ENCODE measurements at places on chromosomes 1 and 21.

- no peak for DNase-seq
Measured at GRCh38 chr1:39106801-39107327, 80.7 kb downstream of the NDUFS5 start.

- no peak for DNase-seq
Measured at GRCh38 chr1:71660411-71660810, 579.6 kb upstream of the ZRANB2 start.

GRCh38 chr1:174366946-174367345 is 80.8 kb upstream of the GPR52 start:
- DNase-seq, result no peak

- no peak for DNase-seq
Measured at GRCh38 chr1:174678657-174679056, 230.9 kb downstream of the GPR52 start.

- no peak for DNase-seq
Measured at GRCh38 chr1:94013367-94013878, 104.2 kb upstream of the GCLM start.

GRCh38 chr1:157431751-157432150 is 120.6 kb downstream of the FCRL5 start:
- DNase-seq, result no peak

- no peak for DNase-seq
Measured at GRCh38 chr1:2330519-2331199, 60.7 kb downstream of the MORN1 start.

GRCh38 chr1:198056255-198056654 is 100.5 kb upstream of the NEK7 start:
- no peak for DNase-seq

DNA sequence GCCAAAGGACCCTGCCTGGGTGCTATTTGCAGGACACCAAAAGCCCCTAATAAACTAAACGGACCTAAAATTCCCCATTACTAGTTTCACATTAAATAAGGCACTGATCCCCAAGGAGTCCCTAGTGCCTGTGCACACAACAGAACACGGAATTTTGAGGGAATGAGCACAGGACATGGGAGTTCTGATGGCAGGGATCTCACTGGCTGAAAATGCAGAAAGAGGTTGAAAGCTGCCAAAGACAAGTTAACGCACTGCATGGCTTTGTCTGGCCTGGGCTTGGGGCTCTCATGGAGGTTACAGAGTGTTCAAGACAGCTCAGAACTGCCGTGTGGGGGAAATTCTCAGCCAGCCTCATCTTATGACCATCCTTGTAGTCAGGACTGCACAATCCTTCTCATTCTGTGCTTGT is 15.6 kb upstream of the ATP1B1 start:
- DNase-seq, result no peak

GRCh38 chr1:11273595-11274234 is 717 bp downstream of the UBIAD1 start:
- DNase-seq, result no peak

DNA sequence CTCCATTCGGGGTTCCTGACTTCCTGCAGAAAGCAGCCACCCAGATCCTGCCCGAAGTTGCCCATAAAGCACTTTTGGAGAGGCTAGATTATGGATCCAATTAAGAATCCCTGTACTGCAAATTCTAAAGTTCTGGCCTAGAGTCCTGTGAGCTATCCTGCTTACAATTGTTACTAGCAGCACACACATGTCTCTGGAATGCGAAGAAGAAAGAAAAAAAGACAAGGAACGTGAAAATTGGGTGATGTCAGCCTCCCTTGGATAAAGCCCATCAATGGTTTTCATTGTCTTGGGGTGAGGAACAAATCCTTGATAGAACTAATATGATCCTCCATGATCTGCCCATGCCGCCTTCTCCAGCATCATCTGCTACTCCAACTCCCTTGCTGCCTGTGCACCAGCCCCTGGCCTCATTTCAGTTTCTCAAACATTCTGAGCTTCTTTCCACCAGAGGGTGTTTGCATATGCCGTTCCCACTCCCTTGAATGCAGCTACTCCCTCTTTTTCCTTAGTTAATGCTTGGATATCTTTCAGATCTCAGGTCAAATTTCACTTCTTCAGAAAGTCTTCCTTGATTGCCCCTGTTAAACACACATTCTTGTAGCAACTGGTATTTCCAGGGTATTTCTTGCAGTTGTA is 94.0 kb downstream of the ST6GALNAC5 start:
- DNase-seq, result no peak

GRCh38 chr1:37036667-37037053 is 2.3 kb upstream of the GRIK3 start:
- DNase-seq, result no peak

DNA sequence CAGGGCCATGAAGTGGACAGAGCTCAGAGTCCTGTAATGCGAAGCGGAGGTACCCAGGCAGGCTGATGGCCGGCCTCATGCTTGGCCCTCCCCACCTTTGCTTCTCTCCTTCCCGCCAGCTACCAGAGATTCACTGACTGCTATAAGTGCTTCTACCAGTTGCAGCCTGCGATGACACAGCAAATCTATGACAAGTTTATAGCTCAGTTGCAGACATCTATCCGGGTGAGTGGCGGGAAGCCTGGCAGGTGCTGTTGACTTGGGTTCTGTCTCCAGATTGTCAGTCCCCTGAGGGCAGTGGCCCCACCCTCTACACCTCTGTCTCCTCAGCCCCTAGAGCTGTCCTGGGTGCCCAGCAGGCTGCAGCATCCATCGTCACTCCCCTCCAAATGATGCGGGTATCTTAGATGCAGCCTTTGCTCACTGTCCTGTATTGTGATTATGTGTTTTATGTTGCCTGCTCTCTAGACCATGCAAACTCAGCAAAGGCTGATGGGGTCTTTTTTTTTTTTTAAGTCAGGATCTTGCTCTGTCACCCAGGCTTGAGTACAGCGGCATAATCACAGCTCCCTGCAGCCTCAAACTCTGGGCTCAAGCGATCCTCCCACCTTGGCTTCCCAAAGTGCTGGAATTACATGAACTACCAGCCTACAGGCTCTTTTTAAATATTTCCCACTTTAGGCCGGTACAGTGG is 9.6 kb upstream of the BGLAP start:
- no peak for DNase-seq

DNA sequence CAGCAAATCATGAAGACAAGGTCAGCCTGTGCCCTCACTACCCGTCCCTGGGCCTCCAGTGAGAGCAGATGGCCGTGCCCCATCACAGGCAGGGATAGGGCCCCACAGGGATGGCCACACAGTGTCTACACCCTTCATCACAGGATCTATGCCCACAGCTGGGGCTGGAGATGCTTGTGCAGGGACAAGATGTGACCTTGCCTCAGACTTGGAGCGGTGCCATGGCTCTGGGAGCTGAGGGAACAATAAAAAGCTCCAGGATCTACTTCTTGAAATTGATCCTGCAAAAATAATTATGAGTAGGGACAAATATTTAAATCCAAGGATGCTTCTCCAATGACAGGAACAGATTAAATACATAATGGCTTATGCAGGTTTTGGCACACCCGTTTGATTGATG is 25.4 kb upstream of the TCEA3 start:
- no peak for DNase-seq

GRCh38 chr1:154433161-154433764 is 28.1 kb downstream of the IL6R start:
- peak; percentile 51 for DNase-seq

GRCh38 chr1:85607126-85607920 is 26.8 kb downstream of the CCN1 start:
- no peak for DNase-seq

DNA sequence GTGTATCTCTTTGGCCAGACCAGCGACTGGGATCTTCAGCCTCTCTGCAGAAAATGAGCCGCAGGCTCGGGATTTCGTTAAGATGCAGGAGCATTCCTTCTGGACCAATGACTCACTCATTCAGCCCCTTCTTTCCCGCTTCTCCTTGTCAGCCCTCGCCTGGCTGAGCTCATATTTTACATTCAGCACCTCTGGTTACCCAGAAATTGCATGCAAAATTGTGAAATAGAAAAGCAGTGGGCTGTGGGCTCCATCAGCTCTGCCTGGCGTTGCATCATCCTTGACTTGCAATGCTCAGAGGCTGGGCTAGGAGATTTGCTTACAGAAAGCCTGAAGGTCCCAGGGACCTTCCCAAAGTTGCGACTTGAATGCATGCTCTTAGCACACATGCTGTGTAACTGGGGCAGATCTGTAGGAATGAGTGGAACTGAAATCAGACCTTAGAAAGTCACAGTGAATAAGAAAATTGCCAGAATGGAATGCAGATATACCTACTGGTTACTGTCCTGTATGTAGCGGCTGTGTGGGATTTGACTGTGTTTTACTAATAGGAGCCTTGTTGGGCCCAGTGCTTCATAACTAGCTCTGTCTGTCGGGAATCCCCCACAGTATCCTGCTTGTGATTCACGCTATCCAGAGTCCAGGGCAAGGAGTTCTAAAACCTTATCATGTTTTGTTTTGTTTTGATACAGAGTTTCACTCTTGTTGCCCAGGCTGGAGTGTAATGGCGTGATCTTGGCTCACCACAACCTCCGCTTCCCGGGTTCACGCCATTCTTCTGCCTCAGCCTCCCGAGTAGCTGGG is 444.8 kb downstream of the KIF26B start:
- peak; percentile 99 for DNase-seq

GRCh38 chr1:112698366-112699310 is 8.3 kb downstream of the RHOC start:
- no peak for DNase-seq

GRCh38 chr1:236494586-236495466 is 29.0 kb upstream of the LGALS8 start:
- no peak for DNase-seq

DNA sequence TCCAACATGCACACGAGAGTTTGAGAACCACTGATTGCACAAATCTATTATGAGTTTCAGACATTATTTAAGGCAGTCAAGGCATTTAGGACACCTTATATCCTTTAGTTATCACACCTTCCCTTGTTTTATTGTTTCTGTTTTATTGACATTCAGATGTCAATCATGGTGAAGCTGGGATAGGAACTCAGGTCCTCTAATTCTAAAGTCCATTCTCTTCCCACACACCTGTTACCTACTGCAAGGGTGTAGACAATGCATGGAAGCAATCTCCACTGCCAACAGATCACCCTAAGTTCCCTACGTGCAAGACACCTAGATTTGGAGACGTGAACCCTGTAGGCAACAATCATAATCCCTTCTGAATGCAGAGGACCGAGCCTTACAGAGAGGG is 2.6 kb downstream of the IGSF3 start:
- no peak for DNase-seq

GRCh38 chr1:173295995-173296394 is 88.9 kb upstream of the TNFSF4 start:
- peak; percentile 64 for DNase-seq

DNA sequence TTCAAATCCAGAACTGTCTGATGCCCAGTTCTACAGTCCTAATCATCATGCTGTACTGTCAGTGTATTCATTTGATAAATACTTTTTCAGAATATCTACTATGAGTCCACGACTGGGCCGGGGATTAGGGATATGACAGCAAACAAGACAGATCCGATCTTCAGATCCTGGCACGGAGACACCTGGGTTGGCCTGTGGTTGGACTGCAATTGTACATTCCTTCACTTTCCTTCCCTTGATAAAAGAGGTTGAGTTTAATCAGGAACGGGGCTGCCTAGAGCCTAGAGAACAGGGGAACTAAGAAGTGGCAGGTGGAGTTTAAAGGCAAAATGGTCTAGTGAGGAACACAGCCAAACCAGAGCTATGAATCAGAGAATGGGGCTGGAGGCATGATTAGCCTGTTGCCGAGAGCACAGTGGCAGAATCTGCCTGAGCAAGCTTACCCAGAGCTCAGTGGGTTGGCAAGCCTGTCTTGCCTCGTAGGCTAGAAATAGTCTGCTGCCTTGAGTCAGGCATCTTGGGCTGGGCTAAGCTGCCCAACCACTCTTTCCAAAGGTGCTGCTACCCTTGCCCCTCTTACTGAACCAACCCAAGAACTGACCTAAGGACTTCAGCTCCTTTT is 38.1 kb upstream of the PTCH2 start:
- no peak for DNase-seq

GRCh38 chr1:230077011-230077410 is 10.0 kb downstream of the GALNT2 start:
- no peak for DNase-seq

- no peak for DNase-seq
Measured at GRCh38 chr1:57118948-57119603, 153.3 kb upstream of the C8B start.

GRCh38 chr1:70005386-70006034 is 199.9 kb downstream of the LRRC40 start:
- no peak for DNase-seq

- no peak for DNase-seq
Measured at GRCh38 chr1:19973616-19974015, 5.8 kb downstream of the PLA2G2A start.

DNA sequence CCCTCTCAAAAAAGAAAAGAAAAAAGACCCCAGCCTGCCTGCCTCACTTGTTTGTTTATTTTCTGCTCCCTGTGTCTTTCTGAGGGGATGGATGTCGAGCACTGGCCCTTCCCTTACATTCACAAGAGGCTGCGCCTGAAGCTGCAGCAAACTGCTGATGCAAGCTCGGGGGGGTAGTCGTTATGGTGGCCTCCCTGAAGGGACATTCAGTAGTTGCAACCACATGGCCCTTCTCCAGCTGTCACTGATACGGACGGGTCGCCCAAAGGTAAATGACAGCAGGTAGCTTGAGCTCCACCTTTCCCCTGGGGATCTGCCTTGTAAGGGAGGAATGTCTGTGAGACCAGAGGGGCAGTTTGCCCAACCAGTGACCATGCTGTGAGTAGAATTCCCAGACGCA is 17.7 kb downstream of the PLEKHM2 start:
- no peak for DNase-seq

DNA sequence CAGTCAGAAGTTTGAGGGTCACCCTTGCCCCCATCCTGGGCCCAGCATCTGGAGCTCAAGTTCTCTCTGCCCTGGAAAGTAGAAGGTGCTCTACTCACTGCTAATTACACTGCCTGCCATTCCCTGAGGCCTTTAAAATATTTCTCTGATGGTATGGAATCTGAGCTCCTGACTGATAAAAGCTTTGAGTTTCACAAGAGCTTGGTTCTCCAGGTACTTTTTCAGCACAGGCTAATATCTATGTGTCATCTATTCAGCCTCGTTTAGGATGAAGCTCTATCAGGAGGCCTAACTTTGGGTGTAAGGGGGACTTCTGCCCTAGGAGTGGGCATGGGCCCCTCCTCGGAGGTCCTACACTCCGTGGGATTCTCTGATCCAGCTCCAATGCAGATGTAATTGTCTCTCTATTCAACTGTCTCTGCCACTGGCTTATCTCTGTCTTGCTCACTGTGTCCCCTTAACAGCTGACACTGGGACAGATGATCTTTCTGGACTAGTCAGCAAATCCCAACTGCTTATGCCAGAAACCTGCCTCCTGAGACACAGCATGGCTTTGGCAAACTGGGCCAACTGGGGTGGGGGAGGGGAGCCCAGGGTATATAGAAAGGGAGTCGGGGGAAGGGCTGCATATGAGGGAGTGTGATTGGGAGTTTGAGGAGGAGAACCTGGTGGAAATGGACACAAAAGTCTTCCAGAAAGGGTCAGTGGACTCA is 104.2 kb upstream of the GADD45A start:
- DNase-seq, result no peak

Measured in inflammatory macrophage treated with lipopolysaccharide for 1 hour (primary cell).